Activated naive CD4-positive, alpha-beta T cell treated with anti-CD3 and anti-CD28 coated beads, Interleukin-2, amount 50 U/mL, for 72 hours (primary cell): ENCODE measurements at places on chromosomes 11 and 22. TPM values are rescaled to one million over a fixed set of nuclear protein-coding genes. Genes with fewer than 3 reads are reported as not detected.

Gene PTPRCAP
- 65.2 TPM for total RNA-seq

Gene PARVG
- total RNA-seq: 55.5 TPM

Gene FREY1
- total RNA-seq: 0.64 TPM

Gene PGA5
- total RNA-seq: not detected

DNA sequence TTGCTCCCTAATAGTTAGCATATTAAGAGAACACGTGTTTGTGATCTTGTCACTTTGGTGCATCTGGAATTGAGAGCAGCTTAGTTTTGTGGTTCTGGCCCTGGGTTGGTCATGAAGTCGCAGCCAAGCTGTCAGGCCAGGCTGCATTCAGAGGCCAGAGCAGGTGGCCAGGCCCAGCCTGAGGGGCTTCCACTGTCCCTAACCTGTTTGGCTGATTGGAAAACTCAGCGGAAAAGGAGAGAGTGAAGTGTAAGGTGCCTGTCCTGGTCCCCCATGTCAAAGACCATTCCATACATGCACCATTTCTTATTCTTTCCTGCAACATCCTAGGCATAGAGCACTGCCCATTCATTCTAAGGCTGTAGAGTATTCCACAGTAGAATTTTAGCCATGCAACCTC is 111.5 kb upstream of the IGLL5 start:
- no peak for DNase-seq

DNA sequence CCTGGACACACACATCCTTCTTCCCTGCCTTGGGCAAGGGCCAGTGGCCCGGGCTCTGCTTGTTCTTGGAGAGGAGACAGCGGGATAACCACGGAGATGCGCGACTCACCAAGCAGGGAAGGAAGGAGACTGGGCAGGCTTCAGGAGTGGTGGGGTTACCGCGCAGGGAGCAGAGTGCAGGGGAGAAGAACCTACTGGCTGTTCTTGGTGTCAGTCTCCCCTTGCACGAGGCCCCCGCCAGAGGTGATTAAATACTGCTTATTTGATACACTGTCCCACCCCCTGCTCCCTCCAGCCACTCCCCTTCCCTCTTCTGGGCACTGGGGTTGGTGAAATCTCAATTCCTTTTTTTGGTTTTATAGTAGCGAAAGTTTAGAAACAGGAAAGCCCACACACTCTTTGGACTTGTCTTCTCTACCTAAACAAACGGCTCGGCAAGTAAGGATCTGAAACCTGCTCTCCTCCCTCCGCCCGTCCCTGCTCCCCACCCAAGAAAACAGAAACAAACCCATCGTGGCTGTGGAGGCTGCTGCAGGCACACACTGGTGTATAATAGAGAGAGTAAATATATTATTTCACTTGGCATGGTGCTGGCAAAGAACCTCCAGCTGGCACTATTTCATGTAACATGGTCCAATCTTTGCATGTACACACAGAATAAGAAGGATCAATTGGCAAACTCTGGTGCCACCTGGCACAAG is 10.8 kb downstream of the LARGE2 start:
- no peak for DNase-seq

GRCh38 chr22:17878941-17879340 is 104.7 kb upstream of the BID start:
- DNase-seq: no peak

DNA sequence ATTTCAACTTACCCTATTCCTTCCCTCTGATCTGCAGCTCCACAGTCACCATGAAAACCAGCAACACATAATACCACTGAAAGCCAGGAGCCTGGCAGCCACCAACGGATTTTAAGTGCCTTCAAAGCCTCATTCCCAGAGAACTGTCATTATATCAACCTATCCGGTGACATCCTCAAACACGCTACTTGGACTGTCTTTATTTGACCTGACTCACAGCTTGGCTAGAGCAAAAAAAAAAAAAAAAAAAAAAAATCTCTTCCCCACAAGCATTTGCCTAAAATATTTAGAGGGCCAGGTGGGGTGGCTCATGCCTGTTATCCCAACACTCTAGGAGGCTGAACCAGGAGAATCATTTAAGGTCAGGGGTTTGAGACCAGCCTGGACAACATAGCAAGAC is 32.4 kb upstream of the ARHGAP32 start:
- no peak for DNase-seq

DNA sequence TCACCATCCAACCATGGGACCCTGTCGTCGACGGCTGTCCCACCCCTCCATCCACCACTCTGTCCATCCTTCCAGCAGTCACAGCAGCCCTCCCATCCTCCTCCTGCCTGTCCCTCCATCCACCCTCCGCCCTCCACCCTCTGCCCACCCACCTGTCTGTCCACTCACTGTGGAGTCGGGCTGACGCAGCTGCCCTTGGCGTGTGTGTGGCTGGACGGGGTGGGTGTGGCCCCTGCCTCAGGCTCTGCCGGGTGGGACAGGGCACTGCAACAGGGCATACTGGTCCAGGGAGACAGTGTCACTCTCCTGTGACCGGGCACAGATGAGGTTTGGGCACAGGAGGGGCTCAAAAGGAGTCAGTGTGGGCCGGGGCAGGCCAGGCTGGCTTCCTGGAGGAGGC is 1.9 kb downstream of the PKP3 start:
- no peak for DNase-seq

GRCh38 chr22:30398685-30399680 is 2.2 kb downstream of the SEC14L2 start:
- DNase-seq: no peak

DNA sequence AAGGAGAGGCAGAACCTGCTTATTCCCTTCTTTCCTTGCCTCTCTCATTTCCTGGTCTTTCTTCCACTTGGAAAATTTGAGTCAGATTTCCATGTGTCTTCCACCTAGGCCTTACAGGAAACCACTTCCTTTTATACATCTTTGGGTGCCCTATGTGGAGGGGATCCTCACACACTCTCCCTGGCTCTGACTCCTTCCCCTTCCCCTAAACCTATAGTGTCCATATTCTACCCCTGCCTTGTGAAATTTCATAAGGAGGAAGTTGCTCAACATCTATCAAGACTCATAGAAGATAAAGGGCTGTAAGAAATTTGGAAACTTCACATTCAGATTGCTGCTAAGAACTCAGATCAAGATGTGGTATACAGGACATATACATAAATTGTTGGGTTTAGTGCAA is 20.4 kb downstream of the TUG1 start:
- no peak for DNase-seq

DNA sequence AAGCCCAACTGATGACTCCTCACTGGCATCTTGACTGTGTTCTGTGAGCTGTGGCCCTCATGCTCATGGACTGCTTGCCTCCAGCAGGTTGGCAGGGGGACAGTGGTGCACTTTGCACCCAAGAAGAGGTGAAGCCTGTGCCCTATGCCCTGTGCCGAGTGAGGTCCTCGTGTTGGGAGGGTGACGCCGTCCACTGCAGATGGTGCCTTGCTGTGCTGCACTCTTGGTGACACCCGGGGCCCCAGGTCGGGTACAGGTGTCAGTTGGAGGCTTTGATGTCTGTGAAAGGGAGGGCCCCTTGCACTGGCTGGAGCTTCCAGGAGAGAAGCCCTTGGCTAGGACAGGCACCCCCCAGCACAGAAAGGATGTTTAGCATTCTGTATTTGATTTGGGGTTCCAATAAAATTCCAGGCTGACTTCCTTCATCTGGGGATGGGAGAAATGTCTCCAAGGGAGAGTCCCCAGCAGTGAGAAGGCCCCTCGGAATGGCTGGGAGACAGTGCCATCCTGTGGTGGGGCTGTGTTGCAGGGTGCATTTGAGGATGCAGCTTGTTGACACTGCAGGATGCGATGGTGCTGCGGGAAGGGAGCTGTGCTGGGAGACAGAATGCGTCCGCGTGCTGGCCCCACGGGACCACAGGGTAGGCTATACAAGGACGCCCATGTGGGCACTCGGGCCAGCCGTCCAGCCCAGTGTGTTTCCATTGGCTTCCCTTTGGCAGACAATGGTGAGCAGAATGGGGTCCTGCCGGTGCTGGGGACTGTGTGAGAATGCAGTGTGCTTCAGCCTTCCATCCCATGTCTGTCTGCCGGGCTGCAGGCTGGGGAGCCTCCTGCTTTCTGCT is 2.5 kb upstream of the ZDHHC8 start:
- no peak for DNase-seq

GRCh38 chr11:21396342-21397008 is 727.1 kb downstream of the NELL1 start:
- DNase-seq: no peak

GRCh38 chr11:2570841-2571597 is 126.2 kb downstream of the KCNQ1 start:
- DNase-seq: no peak

- no peak for DNase-seq
Observed at GRCh38 chr22:35930933-35931332, 97.7 kb downstream of the RBFOX2 start.

GRCh38 chr11:66979336-66979980 is 4.4 kb downstream of the C11orf86 start:
- DNase-seq: no peak

- no peak for DNase-seq
Observed at GRCh38 chr11:59667812-59668187, 1.0 kb downstream of the PATL1 start.

GRCh38 chr11:26780376-26781085 is 58.7 kb upstream of the SLC5A12 start:
- DNase-seq: no peak

GRCh38 chr11:1791912-1792311 is 28.2 kb upstream of the CTSD start:
- no peak for DNase-seq

DNA sequence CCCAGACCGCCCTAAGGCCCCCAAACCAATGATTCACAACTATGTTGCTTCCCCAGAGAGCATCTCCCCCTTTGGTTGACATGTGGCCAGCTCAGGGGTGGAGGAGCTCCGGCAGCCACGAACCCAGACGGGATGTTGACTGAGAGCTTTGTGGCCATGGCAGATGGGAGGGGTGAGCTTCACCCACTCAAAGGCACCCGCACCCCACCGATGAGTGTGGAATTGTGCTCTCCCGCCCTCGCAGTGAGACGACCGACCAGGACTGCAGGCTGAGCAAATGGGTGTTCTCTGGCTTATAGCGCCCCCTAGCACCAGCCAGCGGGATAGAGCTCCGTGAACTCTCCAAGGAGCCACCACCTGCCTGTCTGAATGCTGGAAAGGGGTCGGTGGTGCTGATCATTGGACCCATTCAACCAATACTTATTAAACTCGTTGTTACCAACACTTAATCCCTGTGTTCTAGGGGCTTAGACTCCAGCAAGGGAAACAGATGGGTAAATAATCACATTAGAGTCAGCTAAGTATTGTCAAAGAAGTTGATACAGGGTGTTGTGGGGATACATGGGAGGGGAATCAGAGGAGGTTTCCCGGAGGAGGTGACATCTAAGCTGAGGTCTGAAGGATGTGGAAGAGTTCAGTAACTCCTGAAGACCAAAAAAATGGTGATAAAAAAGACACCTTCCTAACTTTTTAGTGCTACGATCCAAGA is 4.5 kb upstream of the TIMP3 start:
- DNase-seq: no peak
